ACHN (cell line): ENCODE measurements at places on chromosomes 7 and 10.
A peak's percentile ranks its signal among the peaks of the same experiment; 100 is the strongest.

DNA sequence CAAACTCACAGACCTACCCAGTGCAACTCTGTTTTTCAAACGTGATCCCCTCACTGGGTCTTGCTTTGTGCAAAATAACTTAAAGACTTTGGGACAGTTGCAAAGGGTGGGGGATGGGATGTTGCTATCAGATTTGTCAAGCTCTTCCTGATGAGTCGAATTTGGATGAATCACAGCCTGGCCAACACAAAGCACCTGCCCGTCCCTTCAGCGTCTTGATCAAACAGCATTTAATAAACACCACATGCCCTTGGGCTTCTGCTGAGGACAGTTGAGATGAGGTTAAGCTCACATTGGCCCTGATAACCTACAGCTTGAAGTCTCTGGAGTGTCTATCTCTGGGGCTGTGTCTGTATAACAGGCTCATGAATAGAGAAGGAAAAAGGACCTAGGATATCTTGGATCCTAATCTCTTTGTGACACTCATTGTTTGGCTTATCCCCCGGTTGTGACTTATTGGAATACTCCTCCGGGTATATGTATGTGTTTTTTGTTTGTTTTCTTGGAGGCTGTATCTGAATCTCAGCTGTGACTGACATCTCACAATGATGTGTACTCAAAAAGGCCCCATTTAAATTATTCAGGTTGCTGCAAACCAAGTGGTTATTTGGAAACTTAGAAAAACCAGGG, 132.6 kb upstream of the NAMPT start:
- DNase-seq = no peak

DNA sequence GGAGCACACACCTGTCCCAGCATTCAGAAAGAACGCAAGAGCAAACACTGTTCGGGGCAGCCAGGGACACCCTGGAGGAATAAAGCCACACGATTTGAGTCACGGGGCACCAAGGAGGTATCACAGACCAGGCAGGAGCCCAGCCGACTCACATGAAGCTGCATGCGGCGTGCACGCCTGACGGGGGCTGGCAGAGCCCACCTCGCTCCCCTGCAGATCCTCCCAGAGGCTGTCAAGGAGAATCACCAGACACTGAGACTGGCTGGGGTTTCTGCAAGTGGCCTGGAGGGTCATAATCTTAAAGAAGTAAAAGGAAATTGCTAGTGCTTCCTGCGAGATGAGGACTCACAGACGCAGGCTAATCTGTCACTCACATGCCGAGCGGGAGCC, 61.6 kb downstream of the TCERG1L start:
- no peak for DNase-seq

DNA sequence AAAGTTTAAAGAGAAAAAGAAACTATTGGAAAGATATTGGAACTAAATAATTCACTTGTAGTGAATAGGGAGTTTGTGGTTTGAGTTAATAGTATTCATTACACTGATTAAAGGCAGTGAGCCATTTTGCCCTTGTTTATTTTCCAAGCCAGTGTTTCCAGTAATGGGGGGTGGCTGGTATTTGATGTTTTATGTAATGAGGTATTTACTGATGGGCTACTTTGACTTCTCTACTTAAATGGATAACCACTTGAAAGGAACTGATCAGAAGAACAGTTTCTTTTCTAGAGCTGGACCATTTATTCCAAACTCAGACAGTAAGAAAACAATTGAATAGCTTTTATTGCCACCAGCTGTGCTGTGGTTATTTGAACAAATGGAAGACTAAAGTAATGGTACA, 227.0 kb upstream of the HDAC9 start:
- DNase-seq = no peak

DNA sequence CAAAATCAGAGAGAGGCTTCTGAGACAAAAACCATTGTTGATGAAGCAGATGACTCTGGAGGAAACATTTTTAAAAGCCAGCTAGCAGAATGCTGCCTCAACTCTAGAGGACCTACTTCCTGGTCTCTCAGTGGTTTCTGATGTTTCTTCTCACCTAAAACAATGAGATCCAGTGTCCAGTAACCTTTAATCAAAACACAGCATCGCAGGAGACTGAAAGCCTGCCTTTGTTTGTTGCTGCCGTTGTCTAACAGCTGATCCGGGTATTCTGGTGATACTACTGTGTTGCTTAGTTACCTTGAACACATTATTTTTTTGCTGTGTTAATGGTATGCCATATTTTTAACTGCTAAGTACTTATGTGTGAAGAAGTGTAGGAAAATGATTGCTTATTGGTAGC, 70.9 kb downstream of the WIPF3 start:
- no peak for DNase-seq

DNA sequence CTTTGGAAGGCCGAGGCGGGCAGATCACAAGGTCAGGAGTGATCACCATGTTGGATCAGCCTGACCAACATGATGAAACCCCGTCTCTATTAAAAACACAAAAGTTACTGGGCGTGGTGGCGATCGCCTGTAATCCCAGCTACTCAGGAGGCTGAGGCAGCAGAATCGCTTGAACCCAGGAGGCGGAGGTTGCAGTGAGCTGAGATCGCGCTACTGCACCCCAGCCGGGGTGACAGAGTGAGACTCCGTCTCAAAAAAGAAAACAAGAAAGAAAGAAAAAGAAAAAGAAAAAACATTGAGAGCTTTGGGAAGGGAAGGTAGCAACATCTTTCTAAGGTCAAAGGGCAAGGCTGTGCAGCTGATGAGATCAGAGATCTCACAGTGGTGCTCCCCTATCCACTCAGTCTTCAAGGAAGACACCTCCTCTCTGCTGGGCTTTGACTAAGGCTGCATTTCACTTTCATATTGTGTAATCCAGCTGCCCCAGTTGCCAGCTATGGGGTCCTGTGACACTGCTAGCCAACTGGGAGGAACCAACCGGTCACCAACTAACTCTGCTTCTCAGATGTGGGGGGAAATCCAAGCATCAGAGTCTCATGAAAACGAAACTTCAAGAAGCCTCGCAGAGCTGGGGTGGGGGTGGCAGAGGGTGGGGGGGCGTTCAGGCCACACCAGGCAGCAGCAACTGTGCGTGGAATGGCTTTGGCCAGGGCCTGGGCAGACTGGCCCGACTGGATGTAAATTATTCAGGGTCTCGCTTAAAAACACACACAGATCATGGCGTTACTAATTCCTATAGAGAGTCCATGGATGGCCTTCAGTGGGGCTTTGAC, 1.5 kb downstream of the IL15RA start:
- peak; percentile 18 for DNase-seq

DNA sequence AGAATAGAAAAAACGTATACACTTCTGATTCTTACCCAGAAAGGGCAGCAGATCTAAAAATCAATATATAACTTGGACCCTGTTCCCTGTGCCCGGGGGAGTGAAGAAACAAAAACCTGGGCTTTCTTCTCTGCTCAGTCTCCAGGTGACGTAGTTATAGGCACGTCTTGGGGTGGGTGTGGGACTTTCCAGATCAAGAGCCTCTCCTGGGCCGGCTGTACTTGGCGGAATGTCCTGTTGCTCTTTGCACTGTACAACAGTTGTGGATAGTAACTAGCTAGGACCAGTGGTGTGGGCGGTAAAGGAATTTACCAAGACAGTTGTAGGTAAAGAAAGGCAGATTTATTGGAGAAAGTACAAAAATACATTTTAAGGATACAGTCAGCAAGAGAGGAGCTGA, 40.4 kb upstream of the STEAP4 start:
- DNase-seq = no peak

- no peak for DNase-seq
Measured at GRCh38 chr10:13991353-13991752, 339.4 kb downstream of the FRMD4A start.

GRCh38 chr7:94509264-94509886, at the start of gene CASD1:
Gene CASD1 (plus strand): TSS chr7:94509809. CDS start chr7:94510085, 276 bp downstream.
- DNase-seq = peak; percentile 68

DNA sequence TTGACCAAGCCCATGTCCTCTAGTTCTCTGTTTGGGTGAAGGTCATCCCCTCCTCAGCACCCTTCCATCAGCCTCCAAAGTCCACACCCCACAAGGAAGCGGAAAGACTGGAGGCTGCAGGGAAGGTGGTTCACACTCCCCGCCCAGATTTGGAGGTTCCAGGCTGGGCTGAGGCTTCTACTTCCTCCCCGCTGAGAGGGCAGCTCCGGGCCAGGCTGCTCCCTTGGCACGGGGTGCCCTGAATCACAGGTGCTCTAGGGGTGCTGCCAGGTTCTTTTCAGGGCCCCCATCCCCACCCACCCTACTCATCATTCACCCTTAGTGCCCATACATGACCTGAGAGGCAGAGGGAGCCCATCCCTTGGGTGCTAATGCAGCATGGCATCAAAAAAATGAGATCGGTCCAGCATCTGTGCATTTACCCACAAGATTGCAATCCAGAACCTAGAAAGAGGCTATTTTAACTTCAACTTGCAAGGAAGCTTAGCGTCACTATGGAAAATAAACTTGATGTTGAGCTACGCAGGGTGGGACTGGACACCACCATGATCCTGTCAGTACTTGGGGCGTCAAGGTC, 47.3 kb upstream of the ZMIZ1 start:
- DNase-seq = no peak
